CD4-positive, alpha-beta T cell treated with Interleukin-6 for 4 hours (primary cell): ENCODE measurements at places on chromosomes 5 and 9.

GRCh38 chr9:90724112-90724511, 77.5 kb upstream of the SYK start:
- no peak for DNase-seq

GRCh38 chr5:127416906-127417305, 100.5 kb upstream of the PRRC1 start:
- DNase-seq: no peak

- no peak for DNase-seq
These were observed 68.8 kb upstream of the LRRC70 start for GRCh38 chr5:62509806-62510205.

DNA sequence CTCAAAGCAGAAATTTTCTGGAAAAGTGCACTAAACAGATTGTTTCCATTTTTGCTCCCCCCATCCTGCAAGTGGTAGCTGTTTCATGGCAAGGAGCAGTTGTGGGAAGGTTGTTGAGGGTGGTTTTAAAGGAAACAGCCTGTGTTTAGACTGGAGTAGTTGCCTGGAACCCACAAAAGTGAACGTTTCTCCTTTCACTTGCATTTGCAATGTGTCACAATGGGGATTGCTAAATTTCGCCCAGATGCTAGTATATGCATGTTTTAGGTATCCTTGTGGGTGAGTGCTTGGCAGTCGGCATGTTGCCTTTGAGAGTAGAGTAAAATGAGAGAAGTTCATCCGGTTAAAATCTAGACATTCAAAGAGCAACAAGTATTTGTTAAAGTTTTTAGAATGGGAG, 1099.9 kb upstream of the DMAC1 start:
- DNase-seq: no peak

- no peak for DNase-seq
These were observed 197.8 kb downstream of the GLIS3 start for GRCh38 chr9:4102078-4102477.

GRCh38 chr9:85414390-85414789, 327.4 kb downstream of the AGTPBP1 start:
- no peak for DNase-seq

DNA sequence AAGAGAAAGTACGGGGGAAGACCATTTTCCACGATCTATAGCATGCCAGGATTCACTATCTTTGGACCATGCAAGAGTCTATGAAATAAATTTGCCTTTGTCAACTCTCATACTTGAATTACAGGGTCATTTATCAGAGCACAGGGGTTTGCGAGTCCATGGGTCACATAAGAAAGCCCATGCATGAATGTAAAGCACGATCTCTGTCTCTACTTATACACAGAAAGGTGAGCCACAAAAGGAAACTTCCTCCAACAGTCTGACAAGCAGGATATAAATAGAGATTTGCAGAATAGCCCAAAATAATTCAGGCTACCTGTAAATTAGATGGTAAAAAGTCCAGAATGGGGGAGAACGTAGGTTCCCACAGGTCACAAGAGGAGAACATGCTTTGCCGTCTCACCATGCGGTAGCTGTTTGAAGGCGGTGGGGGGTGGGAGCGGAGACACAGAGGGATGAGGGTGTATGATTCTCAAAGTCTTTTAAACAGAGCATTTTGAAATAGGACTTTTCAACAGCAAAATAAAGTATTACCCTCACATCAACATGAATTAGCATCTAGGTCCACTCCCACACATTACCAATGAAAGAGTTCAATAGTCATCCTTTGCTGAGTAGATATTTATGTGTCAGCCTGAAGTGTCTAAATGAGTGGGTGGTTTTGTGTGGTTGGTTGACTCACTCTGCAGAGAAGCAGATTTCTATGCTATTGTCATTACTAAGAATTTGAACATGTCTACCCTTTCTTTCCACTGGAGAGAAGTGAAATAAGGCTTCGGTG, 279.7 kb downstream of the EBF1 start:
- DNase-seq: no peak

- DNase-seq: no peak
These were observed 126.4 kb downstream of the CRB2 start for GRCh38 chr9:123482295-123482968.

GRCh38 chr5:160970605-160971191, 118.7 kb upstream of the ATP10B start:
- DNase-seq: no peak

DNA sequence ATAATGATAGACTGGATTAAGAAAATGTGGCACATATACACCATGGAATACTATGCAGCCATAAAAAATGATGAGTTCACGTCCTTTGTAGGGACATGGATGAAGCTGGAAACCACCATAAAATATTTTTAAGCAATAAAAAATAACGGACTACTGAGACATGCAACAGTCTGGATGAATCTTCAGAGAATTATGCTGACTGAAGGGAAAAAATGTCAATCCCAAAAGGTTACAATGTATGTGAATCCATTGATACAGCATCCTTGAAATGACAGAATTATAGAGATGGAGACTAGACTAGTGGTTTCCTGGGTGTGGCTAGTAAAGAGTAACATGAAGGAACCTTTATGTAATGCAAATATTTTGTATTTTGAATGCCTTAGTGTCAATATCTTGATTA, 1808.6 kb upstream of the NUDT12 start:
- no peak for DNase-seq

GRCh38 chr9:97386265-97386633, 25.6 kb upstream of the TDRD7 start:
- DNase-seq: no peak

- DNase-seq: no peak
These were observed 431.4 kb upstream of the CCNG1 start for GRCh38 chr5:163005949-163006348.

- no peak for DNase-seq
These were observed 574.9 kb upstream of the DMAC1 start for GRCh38 chr9:8374471-8374870.

DNA sequence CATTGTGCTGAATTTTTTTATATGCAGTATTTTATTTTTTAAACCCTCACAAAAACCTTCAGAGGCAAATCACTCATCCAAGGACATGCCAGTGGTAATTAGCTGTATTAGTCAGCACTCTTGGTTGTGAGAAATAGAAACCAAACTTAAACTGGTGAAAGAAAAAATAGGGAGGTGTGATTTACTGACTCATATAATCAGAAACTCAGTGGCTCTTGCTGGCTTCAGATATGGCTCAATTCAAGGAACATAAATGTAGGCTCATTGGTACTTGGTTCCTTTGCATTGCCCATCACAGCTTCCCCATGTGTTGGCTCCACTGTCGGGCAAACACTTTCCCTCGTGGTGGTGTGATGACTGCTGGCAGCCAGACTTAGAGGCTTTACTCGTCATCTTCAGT, 497.2 kb downstream of the MAT2B start:
- DNase-seq: no peak

GRCh38 chr9:124218438-124218982, 39.2 kb upstream of the NEK6 start:
- no peak for DNase-seq

DNA sequence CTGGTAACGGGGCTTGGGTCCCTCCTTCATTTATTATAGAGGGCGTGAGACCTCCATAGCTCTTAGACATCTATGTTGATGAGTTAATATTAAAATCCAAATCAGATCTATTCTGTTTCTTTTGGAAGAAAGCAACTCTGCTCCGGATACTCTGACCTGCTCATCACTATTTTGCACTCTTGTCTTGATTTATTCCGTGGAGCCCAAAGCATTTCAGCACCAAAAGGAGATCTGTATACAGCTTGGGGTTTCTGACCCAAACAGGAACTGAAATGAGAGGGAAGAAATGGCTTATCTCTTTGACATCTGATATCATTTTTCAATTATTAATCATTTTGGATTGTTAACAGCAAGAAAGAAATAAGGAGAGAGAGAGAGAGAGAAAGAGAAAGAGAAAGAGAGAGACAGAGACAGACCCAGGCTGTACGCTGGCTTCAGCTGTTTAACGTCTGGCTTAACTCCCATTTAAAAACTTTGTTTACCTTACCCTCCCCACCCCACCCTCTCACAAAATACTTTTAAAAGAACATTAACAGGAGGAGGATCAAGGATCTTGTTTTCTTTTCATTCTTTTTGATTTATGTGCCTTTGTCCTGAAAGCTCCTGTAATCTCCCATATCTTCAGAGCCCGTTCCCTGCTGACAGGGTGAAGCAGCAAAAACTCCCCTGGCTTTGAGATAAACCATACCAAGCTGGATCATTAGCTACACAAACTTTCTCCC, 231.4 kb upstream of the TUT7 start:
- DNase-seq: no peak

DNA sequence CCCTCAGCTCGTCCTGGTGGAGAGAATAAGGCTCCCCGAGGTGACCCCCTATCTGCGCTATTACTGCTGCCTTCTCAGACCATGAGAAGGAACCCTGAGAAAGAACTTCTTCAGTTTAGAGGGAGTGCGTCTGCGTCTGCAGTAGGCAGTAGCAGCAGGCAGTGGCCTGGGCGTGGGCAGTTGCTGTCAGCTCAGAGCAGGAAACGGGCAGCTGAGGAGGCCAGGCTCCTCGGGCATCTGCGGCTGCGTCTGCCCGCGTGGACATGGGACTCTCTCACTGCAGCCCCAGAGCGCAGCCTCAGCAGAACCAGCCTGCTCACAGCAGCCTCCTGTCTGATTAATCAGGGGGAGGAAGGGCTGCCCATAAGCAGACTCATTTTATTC, 49.8 kb upstream of the FCN1 start:
- DNase-seq: no peak

DNA sequence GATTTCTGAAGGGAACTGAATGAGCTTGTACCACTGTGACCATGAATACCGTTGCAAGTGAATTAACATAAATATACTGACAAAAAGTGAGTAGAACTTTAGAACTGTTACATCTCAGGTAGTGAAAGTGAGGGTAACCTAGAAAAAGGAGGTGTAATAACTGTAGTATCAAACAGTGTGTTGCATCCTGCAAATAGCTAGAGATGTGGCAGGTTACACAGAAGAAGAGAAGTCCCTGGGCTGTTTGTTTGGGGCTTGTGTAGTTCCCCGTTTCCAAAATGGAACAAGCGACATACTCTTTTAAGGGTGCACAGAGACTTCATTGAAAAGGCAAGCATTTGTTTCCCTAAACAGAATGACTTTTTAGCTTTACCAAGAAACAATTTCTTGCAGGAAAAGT, 214.8 kb downstream of the NR3C1 start:
- DNase-seq: no peak

GRCh38 chr9:88789785-88790184, 201.5 kb upstream of the S1PR3 start:
- no peak for DNase-seq

GRCh38 chr5:142253938-142254337, 70.9 kb downstream of the SPRY4 start:
- no peak for DNase-seq

DNA sequence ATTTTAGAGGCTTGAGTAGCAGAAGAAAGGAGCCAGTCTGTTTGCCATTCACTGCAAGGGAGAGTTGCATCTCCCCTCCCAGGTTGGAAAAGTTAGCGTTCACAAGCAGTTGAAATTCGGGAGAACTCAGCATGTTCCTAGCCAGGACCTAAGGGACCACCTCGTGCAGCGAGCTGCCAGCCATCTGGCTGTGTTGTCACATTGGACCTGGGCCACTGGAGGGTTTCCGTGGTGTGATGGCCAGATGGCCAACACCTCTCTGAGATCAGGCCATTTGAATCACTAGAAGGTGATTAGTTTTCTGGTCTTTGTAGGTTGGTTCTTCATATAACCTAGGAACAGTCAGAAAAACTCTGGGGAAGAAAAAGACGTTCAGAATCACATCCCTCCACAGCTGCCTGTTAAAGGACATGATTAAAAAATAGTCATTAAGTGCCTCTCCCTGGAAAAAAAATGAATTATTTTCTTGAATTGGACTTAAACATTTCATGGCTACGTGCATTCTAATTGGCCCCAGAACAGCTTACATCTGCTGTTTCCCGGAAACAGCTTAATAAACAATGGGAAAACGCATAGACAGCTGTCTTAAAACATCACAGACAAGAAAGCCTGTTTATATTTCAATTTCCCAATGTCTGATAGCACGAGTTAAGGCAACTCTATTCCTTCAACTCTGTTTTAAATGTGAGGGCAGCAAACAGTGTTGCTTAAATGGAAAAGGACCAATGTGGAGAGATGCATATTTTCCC, 303.9 kb downstream of the TENT4A start:
- DNase-seq: no peak

DNA sequence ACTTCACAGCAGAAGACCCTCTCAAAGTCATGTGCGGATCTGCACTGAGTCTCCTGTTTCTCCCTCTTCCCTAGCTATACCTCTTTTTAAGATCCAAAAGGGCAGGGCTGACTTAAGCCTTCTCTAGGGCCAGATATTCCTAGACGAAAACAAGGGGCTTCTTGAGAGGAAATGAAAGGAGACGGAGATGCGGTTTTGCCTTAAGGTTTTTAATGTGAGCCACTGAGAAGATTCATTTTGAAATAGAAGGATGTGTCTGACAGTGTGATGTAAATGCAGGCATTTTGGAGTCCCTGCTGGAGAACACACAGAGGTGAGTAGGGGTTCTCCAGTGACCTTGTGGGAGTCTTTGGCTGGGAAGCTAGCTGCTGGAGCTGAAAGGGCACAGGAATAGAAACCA, 15.6 kb upstream of the IL12B start:
- DNase-seq: no peak

GRCh38 chr9:38380872-38381534, 11.5 kb upstream of the ALDH1B1 start:
- no peak for DNase-seq

GRCh38 chr5:19739671-19740070, 248.3 kb downstream of the CDH18 start:
- DNase-seq: no peak

DNA sequence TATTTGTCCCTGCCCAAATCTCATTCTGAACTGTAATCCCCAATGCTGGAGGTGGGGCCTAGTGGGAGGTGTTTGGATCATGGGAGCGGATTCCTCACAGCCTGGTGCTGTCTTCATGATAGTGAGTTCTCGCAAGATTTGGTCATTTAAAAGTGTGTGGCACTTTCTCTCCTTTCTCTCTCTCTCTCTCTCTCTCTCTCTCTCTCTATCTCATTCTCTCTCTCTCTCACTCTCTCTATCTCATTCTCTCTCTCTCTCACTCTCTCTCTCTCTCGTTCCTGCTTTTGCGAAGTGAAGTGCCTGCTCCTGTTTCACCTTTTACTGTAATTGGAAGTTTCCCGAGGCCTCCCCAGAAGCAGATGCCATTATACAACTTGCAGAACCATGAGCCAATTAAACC, 207.3 kb upstream of the NR4A3 start:
- no peak for DNase-seq

DNA sequence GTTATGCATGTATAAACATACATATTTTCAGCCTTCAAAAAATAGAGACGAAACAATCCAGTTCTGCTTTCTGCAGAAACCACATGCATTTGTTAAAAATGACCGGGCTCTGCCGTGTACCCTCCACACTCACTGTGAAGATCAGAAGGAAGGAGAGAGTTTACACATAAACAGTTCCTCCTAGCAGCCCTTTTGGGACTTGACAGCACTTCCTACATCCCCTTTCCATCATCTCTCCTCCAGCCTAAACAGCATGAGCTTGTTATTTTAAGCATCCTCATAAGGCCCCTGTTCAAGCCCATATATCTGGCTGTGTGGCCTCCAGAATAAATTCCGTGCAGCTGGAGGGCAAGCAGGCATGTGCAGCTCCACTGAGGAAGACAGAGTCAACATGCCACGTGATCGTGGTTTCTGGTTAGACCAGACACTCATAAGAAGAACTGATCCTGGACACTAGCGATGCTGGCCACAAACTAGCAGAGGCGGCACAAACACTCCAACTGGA, 42.2 kb downstream of the NIPAL4 start:
- DNase-seq: no peak

GRCh38 chr9:133926165-133926856, 65.8 kb downstream of the VAV2 start:
- DNase-seq: no peak
